Stimulated activated CD8-positive, alpha-beta memory T cell treated with anti-CD3 and anti-CD28 coated beads, Interleukin-12 subunit alpha, Interleukin-12 subunit beta, amount 100 ng/mL, for 1 hour (primary cell): ENCODE measurements at places on chromosomes 6 and 20.

- DNase-seq, result no peak
These were observed 44.3 kb downstream of the USP49 start for GRCh38 chr6:41850861-41851260.

DNA sequence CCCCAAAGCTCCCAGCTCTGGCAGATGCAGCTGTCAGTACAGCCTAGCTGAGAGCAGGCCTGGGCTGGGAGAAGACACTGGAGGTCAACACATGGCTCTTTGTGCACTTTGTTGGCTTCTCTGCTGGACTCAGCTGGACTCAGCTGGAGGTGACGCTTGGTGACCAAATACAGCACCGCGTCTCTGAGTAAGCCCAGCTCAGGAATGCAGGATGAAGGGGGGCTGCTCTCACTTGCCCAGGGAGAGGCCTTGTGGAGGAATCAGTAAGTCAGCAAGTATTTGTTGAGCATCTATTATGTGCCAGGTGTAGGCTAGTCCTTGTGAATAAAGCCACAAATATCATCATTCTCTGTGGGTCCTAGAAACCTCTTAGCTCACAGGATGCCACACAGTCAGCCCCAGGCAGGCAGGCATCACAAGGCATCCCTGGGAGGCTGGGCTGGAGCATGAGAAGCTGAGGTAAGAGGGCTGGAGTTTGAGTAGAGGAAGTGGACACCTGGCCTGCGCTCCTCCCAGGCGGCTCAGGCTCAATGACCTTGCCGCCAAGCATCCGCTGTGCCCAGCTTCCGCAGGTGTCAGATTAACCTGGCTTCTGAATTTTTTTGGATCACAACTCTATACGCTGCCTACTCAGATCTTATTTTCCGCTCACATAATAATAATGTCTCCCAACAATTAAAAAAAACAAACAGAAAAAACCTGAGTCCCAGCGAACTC lies 95.4 kb downstream of the TMEM170B start:
- DNase-seq, result no peak

- no peak for DNase-seq
These were observed 71.7 kb downstream of the ATP9A start for GRCh38 chr20:51696304-51697071.

DNA sequence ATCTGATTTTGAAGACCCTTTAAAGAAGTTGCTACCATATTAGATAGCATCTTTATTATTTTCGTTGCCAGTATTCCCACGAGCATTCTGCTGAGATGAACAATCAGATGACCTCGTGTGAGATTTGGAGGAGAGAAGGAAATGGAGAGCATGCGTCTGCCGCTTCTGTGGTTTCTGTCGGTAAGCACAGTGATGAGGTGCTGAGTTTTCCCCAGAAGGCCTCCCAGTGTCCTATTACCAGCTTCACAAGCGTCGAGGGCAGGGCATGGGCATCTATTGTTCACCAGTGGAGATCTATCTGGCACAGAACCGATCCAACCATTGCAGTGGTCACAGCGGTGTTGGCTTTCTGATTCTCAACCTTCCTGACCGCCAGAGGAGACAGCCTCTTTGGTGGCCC lies 29.4 kb downstream of the TRAF3IP2 start:
- DNase-seq, result no peak
